Eye (tissue), 1 donor: ENCODE measurements at places on chromosomes 7 and 10.

- no peak for DNase-seq
Measured at GRCh38 chr7:67654642-67655041, 658.0 kb downstream of the TYW1 start.

DNA sequence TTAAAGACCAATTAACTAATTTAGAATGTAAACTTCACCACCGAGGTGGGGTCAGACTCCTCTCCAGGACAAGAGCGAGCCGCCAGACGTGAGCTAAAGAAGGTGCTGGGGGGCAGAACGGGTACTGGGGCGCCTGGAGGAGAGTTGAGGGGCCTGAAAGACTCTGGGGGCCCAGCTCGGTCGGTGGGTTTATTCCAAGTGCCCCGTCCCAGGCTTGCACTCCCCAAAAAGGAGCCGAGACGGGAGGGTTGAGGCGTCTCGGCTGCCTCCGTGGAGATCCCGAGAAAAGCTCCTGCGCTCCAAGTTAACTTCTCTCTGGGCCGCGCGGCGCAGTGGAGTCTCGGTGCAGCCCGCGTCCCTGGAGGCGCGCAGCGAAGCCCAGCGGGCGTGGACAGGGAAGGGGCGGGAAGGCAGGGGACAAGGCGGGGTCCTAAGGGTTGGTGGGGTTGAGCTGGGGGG, 553.3 kb downstream of the TFEC start:
- DNase-seq, result peak; percentile 74

- DNase-seq, result no peak
Measured at GRCh38 chr10:18713077-18713476, 53.8 kb downstream of the ARL5B start.

GRCh38 chr10:82089327-82089726, 214.3 kb downstream of the NRG3 start:
- DNase-seq, result peak; percentile 80

GRCh38 chr7:120229084-120229483, 43.9 kb upstream of the KCND2 start:
- peak; percentile 6 for DNase-seq

GRCh38 chr7:5598769-5599371, 175.2 kb upstream of the TNRC18 start:
- peak; percentile 59 for DNase-seq
